Stimulated activated CD4-positive, alpha-beta T cell treated with anti-CD3 and anti-CD28 coated beads, Interleukin-15, amount 100 ng/mL, for 48 hours (primary cell): ENCODE measurements at places on chromosomes 6 and 20.

DNA sequence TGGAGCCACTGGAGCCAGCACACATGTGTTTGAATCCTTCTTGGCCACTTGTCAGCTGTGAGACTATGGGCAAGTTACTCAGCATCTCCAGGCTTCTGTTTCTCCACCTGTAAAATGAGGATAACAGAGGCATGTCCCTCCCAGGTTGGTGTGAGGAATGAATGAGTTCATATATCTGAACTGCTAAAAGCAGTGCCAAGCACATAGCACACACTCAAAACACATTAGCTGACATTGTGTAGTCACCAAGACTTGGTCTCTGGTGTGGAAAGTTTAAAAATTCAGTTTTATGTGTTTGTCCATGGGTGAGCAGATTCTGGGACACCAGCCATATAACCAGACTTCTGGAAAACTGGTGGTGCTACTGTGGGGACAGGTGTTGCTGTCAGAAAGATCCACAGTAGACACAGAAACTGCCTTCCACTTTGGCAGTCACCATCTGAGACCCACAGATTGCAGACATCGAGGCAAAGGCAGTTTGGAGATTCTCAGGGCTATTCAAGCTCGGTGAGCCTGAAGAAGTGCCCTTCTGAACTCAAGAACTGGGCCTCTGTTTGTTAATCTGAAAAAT is 115.8 kb downstream of the MRPL14 start:
- no peak for DNase-seq

GRCh38 chr6:162198925-162199324 is 528.6 kb downstream of the PRKN start:
- DNase-seq: no peak

DNA sequence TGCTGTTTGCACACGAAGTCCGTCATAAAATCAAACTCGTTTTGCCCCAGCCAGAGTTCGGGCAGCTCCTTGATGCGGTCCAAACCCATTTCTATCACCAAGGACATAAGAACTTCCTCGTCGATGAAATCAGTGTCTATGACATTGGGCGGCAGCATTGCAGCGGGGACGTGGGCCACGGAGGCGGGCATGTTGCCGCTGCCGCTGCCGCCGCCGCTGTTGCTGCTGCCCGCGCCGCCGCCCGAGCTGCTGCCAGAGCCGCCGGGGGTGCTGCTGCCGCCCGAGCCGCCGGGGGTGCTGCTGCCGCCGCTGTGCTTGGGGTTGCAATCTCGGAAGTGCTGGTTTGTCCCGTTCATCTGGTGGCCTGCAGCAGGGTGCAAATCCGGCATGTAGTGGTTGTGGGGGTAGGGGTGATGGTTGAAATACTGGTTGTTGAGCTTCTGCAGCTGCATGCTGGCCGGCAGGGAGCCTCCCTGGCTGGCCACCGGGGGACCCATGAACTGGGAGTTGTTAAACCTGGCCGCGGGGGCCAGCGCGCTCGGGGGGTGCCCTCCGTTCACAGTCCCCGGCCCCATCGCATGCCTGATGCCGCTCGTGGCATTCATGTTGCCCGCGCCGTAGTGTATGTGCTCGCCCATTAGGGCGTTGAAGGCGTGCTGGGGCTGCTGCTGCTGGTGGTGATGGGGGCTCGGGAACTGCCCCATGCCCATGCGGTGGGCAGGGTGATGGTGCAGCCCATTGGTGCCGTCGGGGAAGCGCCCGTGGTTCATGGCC is 1.1 kb downstream of the CITED2 start:
- peak; percentile 62 for DNase-seq

GRCh38 chr20:57231951-57232428 is 34.5 kb downstream of the BMP7 start:
- DNase-seq: no peak

- no peak for DNase-seq
Observed at GRCh38 chr20:25588491-25588890, 3.2 kb upstream of the NINL start.

- no peak for DNase-seq
Observed at GRCh38 chr6:122832459-122832858, 43.4 kb downstream of the SMPDL3A start.

DNA sequence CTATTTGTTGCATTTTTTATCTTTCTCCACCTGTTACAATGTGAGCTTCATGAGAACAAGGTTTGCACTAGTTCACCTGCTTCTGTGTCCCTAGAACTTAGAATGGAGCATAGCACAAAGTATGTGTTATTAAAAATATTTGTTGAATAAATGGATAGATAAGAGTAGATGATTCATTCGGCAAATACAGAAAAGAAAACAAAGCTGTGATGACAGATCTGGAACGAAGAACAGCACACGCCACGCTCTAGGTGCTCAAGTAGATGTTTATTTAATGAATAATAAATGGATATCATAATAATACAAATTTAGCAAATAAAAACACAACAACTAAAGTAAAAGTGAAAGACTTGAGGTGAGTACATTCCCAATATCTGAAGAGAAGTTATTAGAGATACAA is 273.1 kb downstream of the HAO1 start:
- no peak for DNase-seq

DNA sequence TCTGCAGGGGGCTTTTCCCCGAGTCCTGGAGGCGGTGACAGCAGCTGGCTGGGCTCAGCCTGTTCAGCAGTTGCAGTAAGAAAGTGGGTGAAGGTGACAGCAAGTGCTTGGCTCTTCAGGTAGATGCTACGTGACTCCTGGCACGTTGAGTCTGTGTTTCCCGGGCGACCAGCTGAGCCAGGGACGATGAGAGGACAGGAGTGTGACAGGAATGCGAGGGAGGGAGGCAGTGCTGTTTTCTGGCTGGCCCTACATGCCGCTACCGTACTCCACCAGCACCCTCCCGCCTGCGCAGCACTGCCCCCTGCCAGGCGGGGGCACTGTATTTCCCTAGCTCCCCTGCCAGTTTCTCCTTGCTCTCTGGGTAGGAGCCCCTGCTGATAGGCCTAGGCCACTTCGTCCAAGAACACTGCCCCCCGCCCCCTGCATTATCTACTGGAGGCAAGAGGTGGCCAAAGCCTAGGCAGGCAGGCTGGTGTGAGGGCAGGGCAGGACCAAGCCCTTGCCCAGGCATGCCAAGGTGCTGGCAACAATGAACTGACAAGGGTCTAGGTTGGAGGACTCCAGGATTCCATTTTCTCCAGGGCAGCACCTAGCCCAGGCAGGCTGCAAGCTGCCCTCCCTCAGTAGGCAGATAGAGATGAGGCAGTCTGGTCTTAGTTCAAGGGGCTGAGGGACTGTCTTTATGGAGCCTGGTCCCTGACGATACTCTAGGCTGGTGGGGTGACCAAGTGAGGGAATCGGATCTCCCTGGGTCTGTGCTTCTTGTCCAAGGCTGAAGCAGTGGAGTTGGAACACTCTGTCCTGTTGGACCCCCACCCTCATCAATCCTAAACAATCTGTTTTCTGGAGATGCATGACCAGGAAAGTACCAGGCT is 19.2 kb downstream of the MRPS18A start:
- DNase-seq: peak; percentile 57

GRCh38 chr6:46651006-46651405 is 1.6 kb downstream of the CYP39A1 start:
- no peak for DNase-seq

- no peak for DNase-seq
Observed at GRCh38 chr6:45494416-45495135, 116.8 kb upstream of the SUPT3H start.

- DNase-seq: no peak
Observed at GRCh38 chr6:122869437-122870024, 80.5 kb downstream of the SMPDL3A start.

DNA sequence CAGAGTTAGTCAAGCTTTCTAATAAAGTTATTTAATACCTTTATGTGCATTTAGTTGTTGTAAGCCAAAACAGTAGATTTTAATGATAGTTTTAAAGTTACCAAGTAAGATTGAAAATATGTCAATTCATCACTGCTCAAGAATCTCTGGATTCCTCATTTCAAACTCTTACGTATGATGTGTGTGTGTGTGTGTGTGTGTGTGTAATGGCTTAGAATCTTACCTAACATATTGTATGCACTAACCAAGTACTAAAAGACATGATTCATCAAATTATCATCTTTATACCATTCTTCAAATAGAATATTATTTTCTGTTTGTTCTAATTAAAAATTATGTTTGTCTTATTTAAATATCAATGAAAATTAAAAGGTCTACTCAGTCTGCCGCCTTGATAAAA is 41.5 kb upstream of the ZNF337 start:
- no peak for DNase-seq

DNA sequence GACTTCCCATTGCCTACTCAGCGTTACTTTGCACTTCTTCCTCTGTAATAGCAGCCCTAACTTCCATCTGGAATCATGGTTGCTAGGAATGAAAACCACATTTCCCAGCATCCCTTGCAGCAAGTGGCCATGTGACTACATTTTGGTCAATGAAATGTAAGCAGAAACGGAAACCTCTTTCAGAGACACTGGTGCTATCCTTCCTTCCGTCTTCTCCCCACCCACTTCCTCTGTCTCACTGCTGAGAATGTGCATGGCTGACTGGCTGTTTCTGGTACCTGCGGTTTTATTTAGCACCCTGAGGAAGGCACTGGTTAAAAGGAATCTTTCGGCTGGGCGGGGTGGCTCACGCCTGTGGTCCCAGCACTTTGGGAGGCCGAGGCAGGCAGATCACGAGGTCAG is 107.4 kb downstream of the SCML4 start:
- peak; percentile 66 for DNase-seq

DNA sequence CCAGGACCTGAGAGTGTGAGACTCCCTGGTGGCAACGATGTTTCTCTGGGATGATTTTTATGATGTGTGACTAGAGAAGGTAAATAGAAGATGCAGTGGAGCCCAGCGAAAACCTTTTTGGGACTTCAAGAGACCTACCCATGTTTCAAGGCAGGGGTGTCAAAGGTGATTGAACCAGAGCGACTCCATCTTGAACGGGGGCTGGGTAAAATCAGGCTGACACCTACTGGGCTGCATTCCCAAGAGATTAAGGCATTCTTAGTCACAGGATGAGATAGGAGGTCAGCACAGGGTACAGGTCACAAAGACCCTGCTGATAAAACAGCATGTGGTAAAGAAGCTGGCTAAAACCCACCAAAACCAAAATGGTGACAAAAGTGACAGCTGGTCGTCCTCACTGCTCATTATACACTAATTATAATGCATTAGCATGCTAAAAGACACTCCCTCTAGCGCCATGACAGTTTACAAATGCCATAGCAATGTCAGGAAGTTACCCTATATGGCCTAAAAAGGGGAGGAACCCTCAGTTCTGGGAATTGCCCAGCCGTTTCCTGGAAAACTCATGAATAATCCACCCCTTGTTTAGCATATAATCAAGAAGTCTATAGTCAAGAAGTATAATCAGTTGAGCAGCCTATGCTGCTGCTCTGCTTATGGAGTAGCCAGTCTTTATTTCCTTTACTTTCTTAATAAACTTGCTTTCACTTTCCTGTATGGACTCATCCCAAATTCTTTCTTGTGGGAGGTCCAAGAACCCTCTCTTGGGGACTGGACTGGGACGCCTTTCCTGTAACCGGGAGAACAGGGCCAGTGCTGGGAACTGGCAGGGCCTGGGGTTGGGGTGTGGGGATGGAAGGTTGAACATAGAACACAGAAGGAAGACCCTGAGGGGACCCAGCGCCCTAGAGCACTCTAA is 526.4 kb downstream of the QKI start:
- DNase-seq: no peak

DNA sequence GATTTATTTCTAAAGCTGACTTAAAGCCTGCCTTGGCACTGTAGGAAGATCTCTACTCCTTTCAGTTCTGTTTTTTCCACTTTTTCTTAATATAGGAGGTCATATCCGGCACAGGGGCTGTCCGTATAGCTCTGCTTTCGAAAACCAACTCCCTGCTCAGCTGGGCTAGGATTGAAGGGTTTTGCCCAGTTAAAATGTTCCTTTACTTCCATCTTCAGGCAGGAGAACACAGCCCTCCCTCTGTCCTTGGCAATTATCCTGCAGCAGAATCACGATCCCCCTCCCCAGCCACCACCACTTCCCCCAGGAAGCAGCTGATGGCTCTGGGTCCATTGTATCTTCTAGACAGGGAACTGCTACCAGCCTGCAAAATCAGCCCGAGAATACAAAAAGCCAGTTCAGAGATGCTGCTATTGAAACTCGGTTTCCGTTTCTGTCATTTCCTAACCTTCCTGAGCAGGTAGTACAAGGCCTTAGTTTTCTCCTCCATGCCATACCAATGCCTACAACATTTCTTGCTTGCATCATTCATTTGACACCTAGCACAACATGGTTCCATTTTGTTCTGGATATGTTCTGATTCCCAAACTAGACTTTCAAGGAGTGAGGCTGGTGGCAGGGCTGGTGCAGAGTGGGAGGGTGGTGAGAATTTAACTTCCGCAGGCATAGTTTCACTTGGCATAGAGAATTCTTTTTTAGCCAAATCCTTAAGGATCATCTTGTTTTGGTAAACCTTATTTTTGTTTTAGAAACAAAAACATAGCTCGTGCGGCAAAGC is 53.9 kb downstream of the FAM50B start:
- no peak for DNase-seq

GRCh38 chr6:164184410-164184809 is 769.9 kb downstream of the QKI start:
- DNase-seq: no peak
